ENCODE measurements at places on chromosomes 7 and 10.

DNA sequence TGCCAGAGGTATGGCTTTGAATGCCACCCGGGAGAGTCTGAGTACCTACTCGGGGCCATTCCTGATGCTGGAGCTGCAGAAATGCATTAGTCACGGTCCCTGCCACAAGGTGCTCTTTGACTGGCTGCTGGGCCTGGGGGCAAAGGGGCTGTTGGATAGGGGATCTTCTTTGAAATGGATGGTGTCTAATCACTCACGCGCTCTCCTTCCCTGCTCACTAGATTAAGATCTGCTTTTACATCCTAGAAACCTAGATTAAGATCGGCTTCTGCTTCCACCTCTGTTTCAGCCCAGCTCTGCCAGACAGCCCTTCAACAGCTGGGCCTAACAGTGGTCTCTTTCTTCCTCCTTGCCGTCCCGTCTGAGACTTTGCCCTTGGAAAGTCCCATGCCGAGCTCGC is 57.2 kb downstream of the PAX2 start:
- DNase-seq = no peak

- peak; percentile 15 for DNase-seq
Measured at GRCh38 chr10:75079436-75080083, 31.9 kb upstream of the SAMD8 start.

- no peak for DNase-seq
Measured at GRCh38 chr10:108877095-108877561, 1046.2 kb downstream of the XPNPEP1 start.

GRCh38 chr7:69204943-69205342 is 393.3 kb upstream of the AUTS2 start:
- DNase-seq = no peak

- no peak for DNase-seq
Measured at GRCh38 chr10:51030480-51030879, 43.8 kb upstream of the PRKG1 start.

GRCh38 chr7:28130277-28130676 is 50.3 kb downstream of the JAZF1 start:
- no peak for DNase-seq

DNA sequence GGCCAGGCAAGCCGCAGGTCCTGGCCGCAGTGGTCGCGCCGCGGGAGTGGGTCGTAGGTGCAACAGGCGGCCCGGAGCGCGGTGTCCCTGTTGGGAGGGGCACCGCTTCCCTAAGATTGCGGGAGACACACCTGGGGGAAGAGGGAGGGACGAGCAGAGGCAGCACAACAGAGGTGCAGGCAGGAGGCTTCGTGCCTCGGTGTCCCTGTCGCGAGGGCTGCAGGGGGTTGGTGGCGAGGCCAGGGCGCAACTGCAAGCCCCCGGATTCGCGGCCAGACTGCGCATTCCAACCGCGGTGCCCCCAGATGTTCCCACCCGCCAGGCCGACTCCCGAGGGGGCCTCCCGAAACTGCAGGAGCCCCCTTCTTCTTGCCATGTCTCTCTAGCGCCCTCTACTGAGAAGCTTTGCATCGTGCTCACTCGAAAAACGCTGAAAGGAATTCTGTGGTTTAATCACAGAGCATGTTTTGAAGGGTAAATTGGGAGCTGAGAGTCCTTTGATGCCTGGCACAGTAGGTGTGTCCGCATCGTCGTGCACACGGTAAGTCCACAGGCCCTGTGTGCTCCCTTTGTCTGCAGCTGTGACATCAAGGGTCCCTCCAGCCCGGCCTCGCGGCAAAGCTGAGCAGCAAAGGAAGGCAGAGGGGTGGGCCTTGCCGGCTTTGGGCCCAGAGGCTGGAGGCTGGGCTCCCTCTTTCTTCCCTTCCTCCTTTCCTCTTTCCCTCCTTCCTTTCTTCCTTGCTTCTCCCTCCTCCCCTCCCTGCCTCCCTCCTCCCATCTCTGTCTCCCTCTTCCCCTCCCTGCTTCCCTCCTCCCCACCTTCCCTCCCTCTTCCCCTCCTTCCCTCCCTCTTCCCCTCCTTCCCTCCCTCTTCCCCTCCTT is 6.2 kb upstream of the MBL2 start:
- DNase-seq = no peak

- no peak for DNase-seq
Measured at GRCh38 chr7:41107938-41108448, 594.9 kb downstream of the INHBA start.

- DNase-seq = no peak
Measured at GRCh38 chr7:137933270-137934017, 68.4 kb downstream of the CREB3L2 start.

DNA sequence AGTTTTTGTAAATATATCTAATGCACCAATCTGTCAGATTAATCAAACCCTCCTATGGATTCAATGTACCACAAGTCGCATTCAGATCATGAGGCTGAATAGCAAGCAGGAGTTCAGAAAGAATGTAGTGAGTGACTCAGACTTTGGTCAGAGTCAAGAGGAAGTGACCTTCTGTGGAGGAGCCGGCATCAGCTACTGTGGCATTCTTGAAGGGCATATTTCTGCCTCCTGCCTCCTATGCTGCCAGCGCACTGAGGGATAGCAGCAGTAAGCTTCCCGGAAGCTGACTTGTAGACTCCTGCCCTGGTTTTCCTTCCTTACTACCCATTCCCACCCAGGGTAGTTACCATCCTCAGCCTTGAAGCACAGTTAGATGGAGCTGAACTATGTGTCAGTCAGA is 867.5 kb downstream of the NRG3 start:
- no peak for DNase-seq

DNA sequence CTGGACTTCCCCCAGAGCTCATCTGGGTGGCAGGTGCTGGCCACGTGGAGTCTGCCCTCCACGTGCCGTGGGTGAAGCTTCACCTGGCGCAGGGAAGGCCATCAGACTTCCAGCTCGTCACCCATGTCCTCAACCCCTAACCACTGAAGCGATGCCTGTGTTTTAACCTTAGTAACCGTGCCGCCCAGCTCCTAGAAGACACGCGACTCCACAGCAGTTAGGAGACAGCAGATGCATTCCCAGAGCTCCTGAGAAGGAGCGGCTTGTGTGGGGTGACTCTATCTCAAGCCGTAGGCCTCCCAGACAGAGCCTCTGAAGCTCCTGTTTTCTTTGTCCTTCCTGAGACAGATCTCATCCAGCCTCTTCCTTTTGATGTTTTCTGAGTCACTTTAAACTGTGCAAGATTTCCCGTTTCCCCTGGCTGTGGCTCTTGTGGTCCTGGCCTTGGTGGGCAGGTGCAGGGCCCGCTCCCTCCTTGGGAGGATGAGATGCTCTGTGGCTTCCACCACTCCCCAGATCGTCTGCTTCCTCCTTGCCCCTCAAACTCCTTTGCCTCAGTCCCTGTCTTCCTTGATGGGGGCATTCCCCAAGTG is 41.4 kb upstream of the AP5Z1 start:
- DNase-seq = no peak

DNA sequence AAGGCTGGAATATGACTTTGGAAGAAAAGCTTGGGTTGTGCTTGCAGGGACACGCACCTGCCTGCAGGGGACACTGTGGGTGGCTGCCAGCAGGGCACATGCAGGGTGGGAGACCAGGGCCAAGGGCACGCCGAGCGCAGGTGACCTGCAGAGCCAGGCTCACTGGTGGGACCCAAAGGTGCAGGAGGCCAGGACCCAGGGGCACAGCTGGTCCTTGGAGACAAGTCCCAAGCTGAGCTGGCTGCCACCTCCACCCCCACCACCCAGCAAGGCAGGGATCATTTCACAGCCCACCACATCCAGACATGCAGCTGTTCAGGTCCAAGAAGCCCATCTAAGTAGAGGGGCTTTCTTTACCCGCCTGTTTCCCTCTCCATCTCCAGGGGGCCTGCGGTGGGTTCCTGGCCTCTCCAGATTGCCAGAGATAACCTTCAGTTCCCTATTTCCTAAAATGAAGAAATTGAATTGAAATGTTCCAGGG is 13.8 kb upstream of the CLIP2 start:
- DNase-seq = no peak

- DNase-seq = no peak
Measured at GRCh38 chr7:48251766-48252165, 80.5 kb downstream of the ABCA13 start.

DNA sequence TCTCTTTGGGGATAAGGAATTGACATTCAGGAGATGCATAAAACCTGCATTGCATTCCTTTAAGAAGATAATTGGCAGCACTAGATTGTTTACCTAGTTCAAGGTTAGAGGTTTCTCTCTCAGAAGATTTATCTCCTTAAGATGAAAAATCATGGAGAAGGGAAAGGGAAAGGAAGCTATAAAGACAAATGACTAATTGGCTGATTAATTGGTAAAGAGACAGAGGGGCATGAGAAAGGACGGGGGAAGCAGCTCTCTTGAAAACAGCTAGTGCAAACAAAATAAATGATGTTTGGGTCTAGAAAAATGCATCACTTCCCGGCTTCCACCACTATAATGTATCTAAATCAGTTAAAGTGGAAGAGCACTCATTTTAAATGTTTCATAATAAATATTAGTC is 941.2 kb downstream of the XPNPEP1 start:
- DNase-seq = no peak

DNA sequence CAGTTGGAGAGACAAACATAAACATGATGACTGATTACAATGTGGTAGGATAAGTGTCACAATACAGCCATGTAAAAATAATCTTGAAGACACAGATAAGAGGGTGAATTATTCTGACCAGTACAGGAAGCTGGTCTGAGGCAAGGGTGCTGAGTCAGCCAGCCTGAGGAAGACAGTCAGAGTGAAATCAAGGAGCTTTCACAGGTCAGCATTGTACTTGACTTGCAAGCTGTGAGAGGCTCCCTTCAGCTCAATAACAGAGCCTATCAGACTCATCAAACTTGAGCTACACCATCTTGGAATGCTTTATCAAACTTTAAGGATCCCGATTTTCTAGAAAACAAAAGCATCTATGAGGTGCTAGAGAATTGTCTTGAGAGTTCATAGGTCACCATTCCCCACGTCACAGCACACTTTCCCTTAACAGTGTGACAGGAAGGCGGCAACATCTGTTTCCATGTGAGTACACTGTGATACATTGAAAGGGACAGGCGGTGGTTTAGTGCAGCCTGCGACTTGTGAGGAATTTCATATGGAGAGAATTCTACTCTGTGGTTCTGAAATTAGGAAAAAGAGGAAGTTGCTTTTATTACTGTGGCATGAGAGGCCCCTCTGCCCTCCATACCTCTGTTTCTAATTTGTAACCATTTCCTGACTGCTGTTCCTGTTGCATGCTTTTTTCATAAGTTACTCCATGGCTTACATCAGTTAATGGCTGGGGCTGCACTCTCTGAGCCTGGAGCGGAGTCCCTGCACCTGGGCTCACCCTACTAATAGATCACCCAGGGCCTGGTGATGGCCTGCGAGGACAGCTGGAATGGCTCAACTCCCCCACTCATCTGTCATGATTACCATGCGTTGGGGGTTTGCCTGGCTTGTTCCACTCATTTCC is 417.1 kb downstream of the SUGCT start:
- no peak for DNase-seq

DNA sequence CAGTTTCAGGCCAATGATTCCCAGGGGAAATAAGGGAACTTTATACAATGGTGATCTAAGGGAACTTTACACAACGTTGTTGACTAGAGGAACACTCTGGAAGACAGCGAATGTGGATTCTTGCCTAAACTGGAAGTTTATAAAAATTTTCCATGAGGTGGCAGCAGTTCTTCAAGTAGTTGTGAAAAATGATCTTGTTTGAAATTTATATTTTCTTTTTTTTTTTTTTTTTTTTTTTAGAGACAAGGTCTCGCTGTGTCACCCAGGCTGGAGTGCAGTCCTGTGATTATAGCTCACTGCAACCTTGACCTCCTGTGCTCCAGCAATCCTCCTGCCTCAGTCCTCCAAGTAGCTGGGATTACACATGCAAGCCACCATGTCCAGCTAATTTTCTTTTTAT is 32.1 kb upstream of the GTF2I start:
- DNase-seq = peak; percentile 2

DNA sequence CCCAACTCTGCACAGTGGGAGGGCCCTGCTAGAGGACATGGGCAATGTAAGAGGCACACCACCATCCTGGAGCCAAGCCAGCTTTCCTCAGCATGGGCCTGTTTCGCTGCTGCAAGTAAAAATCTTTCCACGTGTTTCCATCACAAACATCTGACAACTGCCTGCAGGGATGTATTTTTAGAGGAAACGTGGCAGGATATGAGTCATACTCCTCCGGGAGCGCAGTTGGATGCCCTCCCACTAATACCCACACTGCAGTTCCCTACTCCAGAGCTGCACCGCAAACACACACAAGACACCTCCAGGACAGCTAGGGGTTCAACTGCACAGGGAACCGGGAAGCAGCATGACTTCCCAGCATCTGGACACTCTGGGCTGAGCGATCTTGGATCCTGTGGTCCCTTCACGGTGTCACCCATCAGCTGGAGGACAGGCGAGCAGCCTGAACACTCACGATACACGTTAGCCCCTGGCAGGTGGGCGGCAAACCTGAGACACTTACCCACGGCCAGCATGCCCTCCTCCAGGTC is 26.1 kb downstream of the PLAC9 start:
- DNase-seq = peak; percentile 67

DNA sequence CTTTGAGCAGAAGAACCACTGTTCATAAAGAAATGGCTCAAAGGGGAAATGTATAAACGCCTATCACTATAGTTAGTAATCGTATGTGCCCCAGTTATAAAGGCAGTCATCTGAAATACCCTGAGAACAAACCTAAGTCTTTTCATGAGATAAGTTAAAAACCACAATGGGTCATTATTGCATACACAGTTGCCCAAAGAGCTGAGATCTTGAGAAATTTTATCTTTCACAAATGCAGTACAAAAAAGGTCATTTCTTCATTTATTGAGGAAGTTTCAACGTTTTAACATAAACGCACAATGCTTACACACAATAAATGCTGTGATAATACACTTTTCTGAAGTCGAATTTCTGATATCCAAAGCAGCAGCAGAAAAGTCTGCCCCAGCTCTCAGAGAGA is 114.4 kb downstream of the MICU1 start:
- DNase-seq = no peak

- DNase-seq = no peak
Measured at GRCh38 chr7:2420216-2420933, 17.0 kb downstream of the CHST12 start.

DNA sequence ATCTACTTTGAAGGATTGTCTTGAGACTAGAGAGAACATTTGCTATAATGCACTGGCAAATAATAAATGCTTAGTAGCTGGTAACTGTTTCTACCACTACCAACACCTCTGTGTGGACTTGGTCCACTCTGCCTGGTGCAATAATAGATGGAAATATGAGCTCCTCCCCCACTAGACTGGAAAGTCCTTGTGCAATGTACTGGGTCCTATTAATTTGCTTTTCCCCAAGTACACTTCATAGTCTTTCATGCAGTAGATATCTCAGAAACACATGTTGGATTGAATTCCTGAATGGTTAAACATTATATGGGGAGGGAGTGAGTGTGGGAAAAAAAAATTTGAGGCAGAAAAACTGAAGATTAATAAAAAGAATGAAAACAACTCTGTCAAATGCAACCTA is 119.3 kb downstream of the C10orf90 start:
- no peak for DNase-seq

DNA sequence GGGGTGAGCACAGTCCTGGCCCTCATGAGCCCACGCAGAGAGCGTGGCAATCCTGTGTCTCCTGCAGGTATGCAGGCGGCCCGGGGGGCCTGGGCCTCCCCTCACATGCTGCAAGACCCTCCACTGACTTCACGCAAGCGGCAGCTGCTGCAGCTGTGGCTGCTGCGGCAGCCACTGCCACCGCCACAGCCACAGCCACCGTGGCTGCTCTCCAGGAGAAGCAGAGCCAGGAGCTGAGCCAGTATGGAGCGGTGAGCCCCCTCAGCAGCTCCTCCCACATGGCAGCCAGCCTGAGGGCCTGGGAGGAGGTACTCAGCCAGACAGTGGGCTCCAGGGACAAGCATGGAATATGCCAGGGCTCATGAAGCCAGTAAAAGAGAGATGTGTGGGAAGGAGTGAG is 8.7 kb downstream of the ZMIZ2 start:
- no peak for DNase-seq

All from COR-L47 (cell line).